ENCODE measurements at places on chromosomes 1 and 21.

GRCh38 chr1:174308604-174309003 is 139.2 kb upstream of the GPR52 start:
- no peak for DNase-seq

DNA sequence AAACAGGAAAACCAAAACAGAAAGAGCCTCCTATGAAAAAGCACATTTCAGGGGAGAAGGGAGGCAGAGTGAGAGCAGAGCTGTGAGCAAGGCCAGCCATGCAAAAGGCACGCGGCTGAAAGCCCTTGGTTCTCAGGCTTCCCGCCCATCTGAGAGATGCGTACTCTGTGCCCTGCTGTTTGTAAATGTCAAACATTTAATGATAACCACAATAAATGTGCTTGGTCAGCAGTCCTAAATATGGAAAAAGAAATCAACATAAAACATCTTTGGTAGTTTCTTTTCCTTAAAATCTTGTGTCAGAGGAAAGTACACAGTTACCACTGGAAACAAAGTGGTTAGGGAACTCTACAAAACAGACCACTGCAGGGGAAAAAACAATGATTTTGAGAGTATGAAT is 283.1 kb downstream of the DSCAM start:
- DNase-seq, result no peak

- DNase-seq, result no peak
Measured at GRCh38 chr1:205699416-205699815, 19.1 kb upstream of the SLC45A3 start.

GRCh38 chr1:82116105-82116504 is 315.4 kb downstream of the ADGRL2 start:
- DNase-seq, result no peak

DNA sequence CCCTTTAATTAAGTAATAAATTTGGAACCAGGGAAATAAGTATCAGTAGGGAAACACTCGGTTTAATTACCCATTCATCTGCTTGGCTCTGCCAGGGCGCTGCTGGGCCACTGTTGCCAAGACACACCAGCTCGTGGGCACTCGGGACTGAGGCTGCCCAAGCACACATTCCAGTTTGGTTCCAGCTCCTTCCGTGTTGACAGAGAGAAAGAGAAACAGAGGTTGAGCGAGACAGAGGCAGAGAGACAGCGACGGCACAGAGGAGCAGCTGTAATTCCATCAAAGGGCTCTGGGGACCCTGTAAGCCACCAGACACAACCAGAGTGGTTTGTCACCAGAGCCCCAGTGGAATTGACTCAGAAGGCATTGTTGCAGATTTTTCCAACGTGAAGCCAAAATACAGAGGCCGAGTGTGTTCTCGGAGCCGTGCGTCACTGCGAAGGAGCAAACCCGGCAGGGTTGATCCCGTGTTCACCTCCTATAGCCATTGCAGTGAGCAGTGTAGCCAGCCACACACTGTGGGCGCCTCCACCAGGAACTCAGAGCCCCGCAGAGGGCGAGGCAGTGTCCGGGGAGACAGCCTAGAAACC is 33.5 kb downstream of the SYF2 start:
- no peak for DNase-seq

DNA sequence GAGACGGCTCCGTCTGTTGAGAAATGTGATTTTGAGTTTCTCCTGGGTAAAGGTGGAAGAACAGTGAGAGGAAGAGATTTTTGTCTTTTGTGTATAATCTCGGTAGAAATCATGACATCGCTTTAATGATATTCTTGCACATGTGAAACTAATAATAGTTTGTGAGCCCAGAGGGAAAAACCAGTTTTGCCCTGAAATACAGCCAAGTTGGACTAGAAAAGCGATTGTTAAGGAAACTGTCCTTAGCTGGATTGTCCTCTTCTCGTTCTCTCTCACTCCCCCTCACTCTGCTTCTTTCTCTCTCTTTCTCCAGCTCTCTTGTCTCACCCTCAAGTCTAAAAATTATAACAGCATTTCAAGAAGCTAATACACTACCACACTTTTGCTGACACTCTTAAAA is 17.1 kb downstream of the KCNJ6 start:
- DNase-seq, result no peak

- DNase-seq, result no peak
Measured at GRCh38 chr1:179952186-179952585, 2.4 kb upstream of the CEP350 start.

DNA sequence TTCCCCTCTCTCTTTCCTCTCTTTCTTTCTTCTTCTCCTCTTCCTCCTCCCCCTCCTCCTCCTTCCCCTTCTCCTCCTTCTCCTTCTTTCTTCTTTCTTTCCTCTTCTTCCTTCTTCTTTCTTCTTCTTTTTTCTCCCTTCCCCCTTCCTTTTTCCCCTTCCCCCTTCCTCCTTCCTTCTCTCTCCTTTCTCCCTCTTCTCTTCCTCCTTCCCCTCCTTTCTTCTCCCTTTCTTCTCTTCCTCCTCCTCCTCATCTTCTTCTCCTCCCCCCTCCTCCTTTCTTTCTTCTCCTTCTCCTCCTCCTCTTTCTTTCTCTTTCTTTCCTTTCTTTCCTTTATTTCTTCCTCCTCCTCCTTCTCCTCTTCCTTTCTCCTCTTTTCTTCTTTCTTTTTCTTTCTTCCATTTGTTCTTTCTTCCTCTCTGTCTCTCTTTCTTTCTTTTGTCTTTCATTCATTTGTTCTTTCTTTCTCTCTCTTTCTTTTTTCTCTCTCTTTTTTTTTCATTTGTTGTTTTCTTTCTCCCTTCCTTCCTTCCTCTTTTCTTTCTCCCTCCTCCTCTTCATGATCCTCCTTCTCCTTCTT is 26.5 kb downstream of the HRNR start:
- no peak for DNase-seq

DNA sequence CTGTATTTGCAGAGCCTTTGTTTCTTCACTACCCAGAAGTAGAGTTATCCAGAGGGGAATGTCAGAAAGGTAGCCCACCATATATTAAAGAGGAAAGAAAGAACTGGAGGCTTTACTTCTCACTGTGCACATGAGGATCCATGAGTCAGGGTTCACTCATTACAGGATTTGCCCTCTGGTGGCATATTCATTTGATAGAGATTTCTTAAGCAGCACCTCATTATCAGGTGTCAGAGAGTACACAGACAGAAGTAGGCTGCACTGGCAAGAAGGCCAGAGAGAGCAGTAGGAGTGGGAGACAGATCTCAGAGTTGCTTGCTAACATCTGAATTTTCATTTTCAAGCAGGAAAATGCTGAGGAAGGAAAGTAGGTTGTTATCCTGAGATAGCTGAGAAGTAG is 123.8 kb downstream of the PIK3R3 start:
- no peak for DNase-seq

DNA sequence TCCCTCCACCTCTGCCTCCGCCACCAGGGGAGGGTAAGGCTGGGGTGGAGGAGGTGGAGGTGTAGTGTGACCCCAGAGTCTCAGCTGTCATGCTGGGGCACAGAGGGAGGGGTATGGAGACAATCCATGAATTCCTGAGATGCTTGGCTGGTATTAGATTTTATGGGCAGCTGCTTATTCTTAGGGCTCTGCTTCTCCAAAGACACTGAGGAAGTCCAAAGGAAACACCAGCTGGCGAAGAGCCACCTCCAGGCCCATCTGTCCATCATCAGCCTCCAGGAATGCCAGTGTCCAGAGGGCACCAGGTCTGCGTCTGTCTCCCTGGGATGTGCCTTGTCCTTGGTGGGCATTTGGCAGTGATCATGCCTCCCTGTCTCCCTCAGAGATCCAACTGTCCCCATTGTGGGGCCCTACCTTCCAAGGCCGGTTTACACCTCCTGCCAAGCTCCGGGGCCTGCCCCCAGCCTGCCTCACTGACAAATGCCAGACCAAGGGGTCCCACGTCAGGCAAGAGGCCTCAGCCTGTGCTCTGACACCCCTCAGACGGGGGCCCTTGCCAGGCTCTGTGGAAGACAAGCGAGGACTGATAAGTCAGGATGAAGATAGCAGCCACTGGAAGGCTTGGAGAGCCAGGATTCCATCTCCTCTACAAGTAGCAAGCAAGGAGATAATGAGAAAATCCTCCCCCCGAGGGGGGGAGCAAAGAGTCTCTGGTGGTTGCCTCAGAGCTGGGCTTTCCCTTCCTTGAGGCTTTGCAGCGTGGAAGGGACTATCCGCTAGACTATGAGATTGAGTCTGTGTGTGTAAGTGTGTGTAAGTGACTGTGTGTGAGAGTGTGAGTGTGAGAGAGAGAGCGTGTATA is 1.6 kb downstream of the TNNI1 start:
- DNase-seq, result no peak

DNA sequence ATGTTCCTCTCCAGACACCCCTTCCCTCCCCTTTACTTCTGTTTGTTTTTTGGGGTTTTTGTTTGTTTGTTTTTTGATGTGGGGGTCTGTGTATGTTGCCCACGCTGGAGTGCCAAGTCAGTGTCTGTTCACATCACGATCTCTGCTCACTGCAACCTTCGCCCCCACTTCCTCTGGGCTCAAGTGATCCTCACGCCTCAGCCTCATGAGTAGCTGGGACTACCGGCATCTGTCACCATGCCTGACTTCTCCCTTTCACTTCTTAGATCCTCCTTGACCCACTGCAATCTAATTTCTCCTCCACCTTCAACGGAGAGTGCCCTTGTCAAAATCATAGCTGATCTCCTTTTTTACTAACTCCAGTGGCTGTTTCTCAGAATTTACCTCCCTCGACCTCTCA is 100.7 kb upstream of the KIF26B start:
- no peak for DNase-seq

GRCh38 chr1:15323989-15324868 is 77.2 kb downstream of the FHAD1 start:
- DNase-seq, result no peak

DNA sequence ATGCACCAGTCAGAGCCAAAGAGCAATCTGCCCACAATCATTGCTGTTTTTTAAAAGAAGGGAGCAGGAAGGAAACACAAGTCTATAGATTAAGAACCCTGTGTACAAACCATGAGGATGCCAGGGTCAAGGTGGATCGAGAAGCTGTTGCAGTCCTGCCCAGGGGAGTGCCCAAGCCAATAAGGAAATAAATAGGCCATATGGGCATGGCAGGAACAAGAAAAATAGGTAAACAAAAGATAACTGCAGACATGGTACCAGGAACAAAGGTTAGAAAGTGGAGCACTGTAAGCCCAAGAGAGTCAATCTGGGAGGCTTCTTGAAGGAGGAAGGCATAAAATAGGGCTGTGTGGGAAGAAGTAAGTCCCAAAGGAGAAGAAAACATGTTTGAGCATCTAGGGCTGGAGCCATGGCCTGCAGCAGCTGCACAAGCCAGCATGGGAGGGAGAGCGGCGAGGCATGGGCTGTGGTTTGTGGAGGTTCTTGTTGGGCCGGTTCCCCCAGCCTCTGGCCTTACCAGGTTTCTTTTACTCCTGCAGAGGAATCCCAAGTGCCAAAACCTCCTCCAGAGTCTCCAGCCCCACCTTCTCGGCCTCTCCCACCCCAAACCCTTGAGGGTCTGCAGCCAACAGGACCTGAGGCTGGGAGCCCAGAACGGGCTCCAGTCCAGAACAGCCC is 13.6 kb downstream of the INAVA start:
- no peak for DNase-seq

GRCh38 chr1:182927693-182928433 is 25.1 kb downstream of the SHCBP1L start:
- DNase-seq, result peak; percentile 5

DNA sequence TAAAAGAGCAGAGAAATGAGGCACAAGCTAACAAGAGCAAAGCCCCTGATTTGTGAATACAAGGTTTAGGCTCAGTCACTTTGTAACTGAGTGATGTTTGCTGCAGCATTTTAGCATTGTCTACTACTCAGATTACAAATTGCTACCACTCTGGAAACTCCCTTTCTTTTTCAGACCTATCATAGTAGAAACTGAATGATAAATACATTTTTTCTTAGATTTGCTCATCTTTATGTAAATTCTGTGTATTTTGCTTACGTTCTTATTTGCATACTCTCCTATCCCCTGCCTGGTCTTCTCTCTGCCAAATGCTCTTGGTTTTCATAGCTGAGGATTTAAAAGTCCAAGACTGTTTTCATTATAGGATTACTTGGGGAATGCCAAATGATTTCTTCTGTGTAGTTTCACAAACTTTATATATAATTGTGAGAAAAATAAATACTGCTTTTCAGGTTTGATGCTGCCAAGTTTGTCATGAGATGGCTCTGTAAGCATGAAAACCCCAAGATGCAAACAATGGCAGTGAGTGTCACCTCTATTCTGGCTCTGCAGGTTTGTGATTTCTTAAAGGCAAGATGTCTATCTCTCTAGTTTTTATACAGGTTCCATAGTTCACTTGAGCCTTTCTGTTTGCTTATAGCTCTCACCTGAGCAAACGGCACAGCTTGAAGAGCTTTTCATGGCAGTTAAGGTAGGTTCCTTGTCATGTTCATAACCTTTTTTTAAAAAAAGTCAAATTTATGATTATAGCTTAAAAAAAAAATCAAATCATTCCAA is 24.7 kb downstream of the ZYG11A start:
- DNase-seq, result peak; percentile 67

GRCh38 chr1:236239092-236239585 is 42.6 kb downstream of the ERO1B start:
- no peak for DNase-seq

DNA sequence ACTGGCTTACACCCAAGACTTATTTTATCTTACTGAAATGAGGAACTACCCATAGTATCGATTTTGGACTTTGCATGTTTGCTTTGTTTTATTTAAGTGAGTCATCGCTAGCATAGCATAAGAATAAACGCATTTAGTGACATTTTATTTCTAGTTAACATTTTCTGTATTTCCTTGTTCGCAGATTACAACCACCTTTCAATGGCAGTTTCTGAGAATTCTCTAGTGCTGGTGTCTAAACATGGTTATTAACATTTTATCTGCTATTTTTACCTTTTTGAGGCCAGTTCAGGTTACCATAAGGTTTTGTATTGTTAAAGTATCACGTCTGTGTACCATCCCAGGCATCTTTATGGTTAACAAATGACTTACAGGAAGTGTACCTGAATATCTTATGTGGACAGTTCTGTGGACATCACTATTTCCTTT is 24.5 kb downstream of the EEIG2 start:
- no peak for DNase-seq

DNA sequence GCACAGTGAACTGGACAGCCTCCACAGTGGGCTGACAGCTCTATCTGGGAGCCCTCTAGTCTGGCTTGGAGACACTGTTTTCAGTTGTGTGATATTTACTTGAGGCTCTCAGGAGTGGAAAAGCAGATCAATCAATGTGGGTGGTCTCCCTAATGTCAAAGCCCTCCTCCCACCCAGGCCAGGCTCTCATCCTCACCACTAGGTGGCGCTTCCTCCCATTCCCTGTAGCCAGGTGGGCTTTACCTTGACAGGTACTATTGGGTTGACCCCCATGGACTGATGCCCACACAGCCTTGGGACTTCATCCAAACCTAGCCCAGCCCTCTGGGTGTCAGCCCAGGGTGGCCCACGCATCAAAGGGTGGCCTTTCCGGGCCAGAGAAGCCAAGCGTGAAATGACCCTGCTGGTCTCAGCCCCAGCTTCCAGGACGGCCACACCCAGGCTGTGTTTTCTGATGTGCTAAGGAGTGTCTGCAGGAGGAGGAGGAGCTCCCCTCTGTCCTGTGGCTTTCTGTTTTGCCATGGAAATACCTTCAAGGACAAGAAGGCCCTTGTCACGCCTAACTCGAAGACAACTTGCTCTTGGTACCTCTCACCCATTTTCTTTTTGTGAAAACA is 54.0 kb downstream of the CLIC6 start:
- DNase-seq, result no peak

GRCh38 chr1:224407571-224408293 is 26.9 kb downstream of the WDR26 start:
- DNase-seq, result no peak

GRCh38 chr1:172390301-172390682 is 30.2 kb upstream of the C1orf105 start:
- no peak for DNase-seq

GRCh38 chr1:184552446-184552845 is 165.6 kb downstream of the C1orf21 start:
- no peak for DNase-seq
